ENCODE measurements at places on chromosomes 7 and 10. TPM values are rescaled to one million over a fixed set of nuclear protein-coding genes. Genes with fewer than 3 reads are reported as not detected.

Gene ST8SIA6
- 1.6 TPM for total RNA-seq

GRCh38 chr10:79266084-79266483, 81.2 kb upstream of the PPIF start:
- no peak for DNase-seq

DNA sequence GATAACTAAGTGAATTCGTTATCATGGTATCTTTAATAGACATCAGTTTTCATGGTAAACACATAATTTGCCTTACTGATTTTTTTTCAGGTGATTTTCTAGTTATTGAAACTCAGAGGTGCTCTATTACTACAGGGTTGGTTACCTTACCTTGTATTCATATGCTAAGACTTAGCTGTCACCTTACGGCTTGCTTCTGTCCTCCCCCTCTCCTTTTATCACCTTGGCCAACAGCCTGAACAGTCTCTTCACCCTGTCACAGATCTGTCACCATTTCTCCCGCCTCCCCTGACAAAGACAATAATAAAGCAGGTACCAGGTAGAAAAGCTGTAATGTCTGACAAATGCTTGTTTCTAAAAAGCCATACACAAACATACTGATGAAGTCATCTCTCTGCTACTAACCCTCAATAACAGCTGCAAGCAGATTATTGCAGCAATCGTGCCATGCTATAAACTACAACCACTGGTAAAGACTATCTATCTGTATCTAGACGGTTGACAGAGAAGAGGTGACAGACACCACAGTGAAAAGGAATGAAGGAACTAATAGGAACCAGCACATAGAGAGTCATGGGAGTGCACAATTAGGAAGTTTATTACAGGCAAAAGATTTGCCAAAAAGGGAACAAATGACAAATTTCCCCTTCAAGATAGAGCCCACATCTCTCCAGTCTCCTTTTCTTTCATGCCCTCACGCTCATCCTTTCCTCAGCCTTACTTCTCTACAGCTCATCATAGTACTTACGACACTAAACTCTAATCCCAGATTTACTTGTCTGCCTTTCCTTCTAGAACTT, 57.2 kb downstream of the ARHGAP12 start:
- DNase-seq, result no peak

Gene MRLN
- not detected for total RNA-seq

DNA sequence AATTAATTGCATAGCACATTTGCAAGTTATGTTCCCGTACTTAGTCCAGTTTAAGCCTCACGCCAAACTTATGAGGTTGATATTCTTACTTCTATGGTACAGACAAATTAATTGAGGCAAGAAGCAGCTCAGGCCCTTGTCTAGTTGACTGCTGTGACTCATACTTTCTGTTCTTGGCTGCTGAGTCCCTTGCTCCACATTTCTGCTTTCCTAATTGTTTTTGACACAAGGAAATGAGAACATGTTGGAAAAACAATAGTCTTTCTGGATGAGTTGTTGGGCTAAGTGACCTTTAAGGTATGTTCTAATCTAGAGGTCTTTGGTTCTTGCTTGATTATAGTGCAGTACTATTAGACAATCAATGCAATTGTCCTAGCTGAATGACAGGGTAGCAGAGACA, 331.8 kb downstream of the NRG3 start:
- DNase-seq, result no peak

GRCh38 chr10:97889461-97890265, 40.0 kb downstream of the GOLGA7B start:
- DNase-seq, result no peak

DNA sequence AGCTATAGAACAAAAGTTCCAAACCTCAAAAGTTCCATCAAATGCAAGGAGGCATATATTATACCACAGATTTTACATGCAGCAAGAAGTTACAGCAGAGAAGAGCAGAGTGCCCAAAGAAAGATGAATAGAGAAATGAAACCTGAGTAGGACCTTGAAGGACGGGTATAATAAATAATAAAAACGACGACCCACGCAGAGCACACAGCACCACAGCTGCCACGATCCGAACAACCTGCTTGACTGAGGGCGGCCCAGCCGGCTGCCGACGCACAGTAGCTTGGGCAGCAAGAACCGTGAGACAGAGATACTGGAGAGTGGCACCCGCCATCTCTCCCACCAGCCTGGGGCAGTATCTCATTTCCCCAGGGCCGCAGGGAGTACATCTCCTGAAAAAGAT, 79.0 kb downstream of the HIPK2 start:
- no peak for DNase-seq

GRCh38 chr7:70504254-70504653, 627.7 kb upstream of the GALNT17 start:
- DNase-seq, result no peak

Gene IFT22
- 5.5 TPM for total RNA-seq

Gene CNPY1
- total RNA-seq, result not detected

DNA sequence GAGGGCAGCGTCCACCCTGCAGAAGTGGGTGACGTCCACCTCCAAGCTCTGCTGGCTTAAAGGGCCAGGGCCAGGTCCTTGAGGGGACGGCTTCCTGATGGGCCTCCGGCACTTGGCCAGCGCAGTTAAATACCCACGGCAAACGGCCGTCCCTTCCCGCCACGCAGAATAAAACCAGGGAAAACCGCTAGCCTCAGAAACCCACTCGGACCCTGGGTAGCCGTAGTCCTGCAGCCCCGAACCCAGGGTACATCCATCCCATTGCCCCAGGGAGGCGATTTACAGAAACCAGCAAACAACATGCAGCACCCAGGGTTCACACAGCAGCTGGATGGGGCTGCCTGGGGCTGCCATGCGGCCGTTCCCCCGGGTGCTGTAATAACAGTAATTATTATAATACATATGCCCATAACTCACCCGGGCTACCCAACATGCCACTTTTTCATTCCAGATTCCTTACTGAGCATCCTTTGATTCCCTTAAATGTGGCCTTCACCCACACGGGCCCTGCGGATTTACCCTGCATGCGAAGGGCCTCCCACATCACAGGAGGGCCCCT, 81.5 kb upstream of the PDGFA start:
- DNase-seq, result no peak

- no peak for DNase-seq
Observed at GRCh38 chr10:75344170-75344569, 57.4 kb downstream of the ZNF503 start.

Gene LHFPL3
- total RNA-seq, result 0.31 TPM

DNA sequence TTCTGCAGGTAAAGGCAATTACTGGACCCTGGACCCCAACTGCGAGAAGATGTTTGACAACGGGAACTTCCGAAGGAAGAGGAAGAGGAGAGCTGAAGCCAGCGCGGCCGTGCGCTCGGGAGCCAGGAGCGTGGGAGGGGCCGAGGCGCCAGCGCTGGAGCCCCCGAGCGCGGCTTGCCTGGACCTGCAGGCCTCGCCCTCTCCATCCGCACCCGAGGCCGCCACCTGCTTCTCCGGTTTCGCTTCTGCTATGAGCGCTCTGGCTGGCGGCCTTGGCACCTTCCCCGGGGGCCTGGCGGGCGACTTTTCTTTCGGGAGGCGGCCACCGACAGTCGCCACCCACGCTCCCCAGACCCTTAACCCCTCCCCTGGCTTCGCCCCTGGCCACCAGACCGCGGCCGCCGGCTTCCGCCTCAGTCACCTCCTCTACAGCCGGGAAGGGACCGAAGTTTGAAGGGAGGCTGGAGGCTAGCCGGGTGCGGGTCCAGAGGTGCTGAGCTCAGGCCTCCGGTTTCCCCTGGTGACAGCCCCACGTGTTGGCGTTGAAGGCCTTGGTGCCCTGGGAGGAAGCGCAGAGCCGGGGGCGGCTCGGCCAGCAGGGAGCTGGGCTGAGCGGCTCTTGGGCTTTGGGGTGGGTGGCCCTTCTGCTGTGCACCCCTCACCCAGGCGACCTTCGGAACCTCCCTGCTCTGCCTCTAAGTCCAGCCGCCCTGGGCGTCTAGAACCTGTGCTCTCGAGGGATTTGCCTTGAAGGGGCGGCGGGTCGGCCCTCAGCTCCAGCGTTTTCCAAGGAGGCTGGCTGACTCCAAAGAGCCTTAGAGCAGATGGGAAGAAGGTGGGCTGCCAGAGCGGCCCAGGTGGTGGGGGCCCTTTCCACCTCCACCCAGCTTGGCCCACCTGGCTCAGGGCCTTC, 1.8 kb downstream of the FOXI2 start:
- no peak for DNase-seq

- DNase-seq, result no peak
Observed at GRCh38 chr10:64484811-64485330, 963.7 kb downstream of the REEP3 start.
